ENCODE measurements at places on chromosomes 5 and 9.

GRCh38 chr5:176678584-176678983 is 31.3 kb downstream of the TSPAN17 start:
- no peak for DNase-seq

- DNase-seq: no peak
These were observed 19.3 kb downstream of the RFK start for GRCh38 chr9:76374783-76375559.

- no peak for DNase-seq
These were observed 17.5 kb downstream of the NR2F1 start for GRCh38 chr5:93600409-93601070.

DNA sequence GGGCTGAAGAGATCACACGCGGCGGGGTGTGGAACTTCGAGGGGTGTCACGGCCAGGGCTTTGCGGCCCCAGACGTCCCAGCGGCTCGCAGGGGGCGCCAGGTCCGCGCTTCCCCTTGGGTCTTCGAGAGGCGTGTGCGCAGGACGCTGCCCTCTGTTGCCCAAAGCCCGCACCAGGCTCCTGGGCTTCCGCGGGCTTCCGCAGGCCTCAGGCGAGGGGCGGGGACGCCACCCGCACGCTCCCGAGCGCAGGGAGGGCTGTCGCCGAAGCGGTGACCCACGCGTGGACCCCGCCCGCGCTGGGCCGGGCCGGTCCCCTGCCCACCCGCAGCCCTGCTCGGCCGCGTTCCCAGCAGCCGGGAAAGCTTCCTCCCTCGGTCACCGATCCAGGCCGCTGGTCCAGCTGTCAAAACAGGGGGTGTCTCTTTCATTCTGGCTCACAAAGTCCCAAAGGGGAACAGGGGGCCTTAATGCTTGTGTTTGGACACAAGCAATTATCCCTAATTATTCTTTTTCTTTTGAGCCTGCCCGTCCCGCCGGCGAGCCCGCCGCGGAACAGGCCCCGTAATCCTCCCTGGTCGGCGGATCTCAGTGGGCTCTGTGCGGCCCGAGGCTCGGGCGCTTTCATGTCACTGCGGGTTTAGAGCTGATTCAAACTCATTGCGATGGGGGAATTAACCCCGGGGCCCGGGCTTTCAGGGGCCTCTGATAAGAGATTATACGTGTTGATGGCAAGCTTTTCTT is 60.6 kb downstream of the TMEM174 start:
- DNase-seq: no peak

- DNase-seq: no peak
These were observed 58.3 kb downstream of the GPR107 start for GRCh38 chr9:130111786-130112537.

DNA sequence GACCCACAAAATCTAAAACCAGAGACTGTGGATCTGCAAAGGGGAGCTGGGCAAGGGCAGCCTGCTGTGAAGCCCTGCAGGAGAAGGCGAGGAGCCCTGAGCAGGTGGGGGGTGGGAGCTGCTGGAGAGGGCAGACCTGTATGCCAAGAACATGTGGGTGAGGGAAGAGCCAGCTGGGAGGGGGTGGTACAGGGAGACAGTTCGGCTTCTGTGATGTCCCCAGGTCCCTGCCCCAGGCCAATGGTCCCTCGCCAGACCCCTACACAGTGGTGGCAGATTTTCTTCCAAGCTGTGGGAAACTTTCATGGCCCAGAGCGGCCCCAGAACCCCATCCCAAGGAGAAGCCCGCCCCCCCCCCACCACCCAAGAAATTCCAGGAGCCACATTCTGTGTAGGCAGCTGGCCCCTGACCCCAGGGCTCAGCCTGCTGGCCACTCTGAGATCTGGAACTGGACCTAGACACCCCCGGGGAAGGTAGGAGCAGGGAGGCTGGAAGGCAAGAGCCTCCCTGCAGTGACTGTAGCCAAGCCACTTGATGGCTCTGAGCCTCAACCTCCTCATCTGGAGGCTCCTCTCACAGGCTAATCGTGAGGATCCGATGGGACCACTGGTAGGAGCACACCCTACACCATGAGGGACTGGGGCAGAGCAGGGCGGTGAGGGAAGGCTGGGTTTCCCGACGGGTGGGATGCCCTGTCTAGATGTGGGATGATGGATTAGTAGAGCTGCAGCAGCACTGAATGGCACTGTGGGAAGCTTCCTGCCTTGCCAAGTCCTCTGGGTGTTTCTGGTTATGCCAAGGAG is 22.6 kb upstream of the CSF1R start:
- DNase-seq: no peak

DNA sequence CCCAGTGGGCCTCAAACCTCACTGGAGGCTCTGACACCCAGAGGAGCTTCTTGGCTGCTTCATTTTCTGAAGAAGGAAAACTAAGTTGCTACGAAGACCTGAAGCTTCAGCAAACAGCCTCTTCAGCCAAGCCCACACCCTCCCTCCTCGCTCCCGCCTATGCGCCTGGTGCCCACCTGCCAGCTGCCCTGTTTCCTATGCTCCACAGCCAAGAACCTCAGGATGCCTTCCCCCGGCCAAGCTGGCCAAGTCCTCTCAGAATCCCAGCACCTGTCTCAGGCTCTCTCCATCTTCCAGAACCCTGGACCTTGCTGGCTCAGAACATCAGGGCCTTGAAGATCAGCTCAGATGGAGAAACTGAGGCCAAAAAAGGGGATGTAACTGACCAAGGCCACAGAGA is 60.4 kb downstream of the STK10 start:
- DNase-seq: no peak

GRCh38 chr5:4572311-4573100 is 567.6 kb upstream of the ADAMTS16 start:
- DNase-seq: no peak
